ENCODE measurements at places on chromosomes 7 and 10.
A peak's percentile ranks its signal among the peaks of the same experiment; 100 is the strongest.

DNA sequence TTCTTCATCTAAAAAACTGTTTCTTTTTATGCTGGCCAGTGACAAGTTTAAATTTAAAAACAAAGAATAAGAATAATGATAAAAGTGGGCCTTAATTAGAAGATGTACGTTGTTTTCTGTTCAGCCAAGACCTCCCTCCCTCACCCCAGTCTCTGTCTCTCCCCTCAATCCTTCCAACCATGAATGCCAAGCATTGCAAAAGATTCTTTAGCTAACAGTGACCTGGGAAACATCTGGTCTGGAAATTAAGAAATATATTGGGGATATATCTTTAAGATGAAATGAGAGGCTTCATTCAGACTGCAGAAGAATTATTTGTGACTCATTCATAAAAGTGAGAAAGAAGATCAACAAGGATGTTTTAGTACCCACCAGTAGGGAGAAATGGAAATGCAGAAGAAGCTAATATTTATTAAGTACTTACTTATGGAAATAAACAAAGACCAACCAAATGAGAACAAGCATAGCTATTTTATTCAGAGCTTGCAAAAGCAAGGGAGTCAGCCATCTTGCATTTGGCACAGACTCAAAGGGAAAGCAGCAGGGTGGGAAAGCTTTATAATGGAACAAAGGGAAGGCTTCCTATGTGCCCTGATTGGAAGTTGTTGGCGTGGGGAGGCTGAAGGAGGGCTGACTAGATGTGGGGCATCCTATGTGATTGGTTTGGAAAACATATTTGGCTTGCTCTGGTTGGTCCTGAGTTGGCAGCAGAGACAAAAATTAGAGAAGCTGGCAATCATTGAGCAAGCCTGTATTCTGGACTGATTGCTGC, 595.4 kb upstream of the GHITM start:
- no peak for DNase-seq

DNA sequence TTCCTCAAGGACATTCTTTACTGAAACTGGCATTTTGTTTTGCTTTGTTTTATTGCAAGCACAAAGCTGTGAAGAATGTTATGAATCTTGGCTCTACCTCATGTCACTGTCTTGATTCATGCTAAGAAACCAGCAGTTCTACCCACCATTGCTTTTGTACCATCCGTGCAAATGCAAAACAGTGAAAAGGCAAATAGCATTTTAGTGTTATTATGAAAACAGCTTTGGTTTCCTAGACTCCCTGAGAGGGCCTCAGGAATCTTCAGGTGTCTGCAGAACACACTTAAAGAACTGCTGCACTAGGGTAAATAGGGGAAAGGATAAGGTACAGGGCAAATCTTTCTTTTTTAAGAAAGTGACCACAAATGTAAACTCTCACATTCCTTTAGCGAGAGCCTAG, 318.9 kb downstream of the AHR start:
- DNase-seq, result no peak

GRCh38 chr10:125035136-125035535, 93.2 kb downstream of the ZRANB1 start:
- DNase-seq, result no peak

- no peak for DNase-seq
Measured at GRCh38 chr7:55288070-55288824, 76.9 kb upstream of the LANCL2 start.

- no peak for DNase-seq
Measured at GRCh38 chr10:18501629-18502028, 149.8 kb downstream of the NSUN6 start.

DNA sequence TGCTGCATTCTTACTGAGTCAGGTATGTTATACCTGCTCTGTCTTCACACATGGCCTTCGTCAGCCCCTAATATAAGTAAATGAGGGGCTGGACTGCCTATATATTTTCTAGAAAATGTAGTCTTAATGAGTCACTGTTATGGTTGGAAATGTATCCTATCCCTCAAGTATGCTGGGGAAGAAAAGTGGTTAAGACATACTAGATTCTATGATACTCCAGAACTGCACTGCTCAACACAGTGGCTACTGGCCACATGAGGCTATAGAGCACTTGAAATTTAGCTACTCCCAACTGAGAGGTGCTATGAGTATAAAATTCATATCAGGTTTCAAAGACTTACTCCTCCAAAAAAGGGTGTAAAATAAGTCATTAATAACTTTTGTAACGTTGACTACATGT, 104.3 kb upstream of the STEAP1B start:
- no peak for DNase-seq

DNA sequence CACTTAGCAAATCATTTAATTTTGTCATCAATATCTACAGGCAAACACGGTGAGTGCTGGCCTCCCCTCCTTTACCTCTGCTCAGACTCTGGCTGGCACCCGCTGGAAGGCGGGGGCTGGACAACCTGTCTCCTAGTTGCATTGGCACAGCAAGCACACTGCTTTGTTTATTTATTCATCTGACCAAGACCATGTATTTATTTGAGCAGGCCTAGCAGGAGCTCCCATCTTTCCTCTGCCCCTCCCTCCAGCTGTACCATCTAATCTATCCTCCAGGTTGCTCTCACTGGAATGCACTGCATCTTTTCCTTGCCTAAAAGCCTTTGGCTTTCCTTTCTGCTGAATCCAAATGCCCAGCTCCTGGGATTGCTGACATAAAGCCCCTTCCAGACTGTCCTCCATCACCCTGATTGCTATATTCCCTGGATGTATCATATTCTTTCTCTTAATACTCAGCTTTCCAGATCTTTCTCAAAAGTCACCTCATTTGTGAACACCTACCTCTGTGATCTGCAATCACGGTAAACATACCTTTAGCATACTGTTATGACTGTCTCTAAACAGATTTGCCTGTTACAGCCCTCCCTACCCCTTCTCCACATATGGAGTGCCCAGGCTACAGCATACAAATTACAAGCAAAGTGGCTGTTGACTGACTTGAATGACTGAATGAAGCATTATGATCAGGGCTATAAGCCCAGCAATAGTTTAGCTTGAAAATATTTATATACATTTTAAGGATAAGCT, 9.6 kb downstream of the ELMO1 start:
- DNase-seq, result no peak

DNA sequence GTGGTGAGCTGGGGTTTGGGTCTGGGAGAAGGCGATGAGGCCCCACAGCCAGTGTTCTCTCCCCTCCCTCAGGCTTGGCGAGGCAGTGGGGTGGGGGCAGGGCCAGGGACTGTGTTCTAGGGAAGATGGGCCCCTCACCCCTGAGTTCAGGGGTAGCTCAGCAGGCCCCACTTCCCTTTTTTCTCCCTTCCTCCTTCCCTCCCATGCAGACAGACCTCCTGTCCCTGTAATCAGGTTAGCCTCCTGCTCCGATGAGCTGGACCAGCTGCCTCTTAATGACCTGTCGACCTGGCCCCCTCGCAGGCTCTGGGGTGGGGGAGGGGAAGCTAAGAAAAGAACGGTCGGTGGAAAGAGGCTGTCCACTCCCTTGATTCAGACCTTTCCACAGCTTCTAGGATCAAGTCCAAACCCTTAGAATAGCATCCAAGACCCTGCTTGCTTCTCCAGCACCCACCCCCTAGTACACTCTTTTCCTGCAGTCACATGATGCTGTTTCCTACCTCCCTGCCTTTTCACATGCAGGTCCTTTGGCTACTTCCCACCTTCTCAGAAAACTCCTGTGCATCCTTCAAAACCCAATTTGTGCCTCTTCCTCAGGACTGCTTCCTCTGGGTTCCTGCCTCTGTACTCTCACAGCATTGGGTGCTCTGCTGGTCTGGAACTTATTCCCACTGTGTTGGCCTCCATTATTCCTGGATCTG, 64.1 kb downstream of the ZMIZ1 start:
- no peak for DNase-seq

DNA sequence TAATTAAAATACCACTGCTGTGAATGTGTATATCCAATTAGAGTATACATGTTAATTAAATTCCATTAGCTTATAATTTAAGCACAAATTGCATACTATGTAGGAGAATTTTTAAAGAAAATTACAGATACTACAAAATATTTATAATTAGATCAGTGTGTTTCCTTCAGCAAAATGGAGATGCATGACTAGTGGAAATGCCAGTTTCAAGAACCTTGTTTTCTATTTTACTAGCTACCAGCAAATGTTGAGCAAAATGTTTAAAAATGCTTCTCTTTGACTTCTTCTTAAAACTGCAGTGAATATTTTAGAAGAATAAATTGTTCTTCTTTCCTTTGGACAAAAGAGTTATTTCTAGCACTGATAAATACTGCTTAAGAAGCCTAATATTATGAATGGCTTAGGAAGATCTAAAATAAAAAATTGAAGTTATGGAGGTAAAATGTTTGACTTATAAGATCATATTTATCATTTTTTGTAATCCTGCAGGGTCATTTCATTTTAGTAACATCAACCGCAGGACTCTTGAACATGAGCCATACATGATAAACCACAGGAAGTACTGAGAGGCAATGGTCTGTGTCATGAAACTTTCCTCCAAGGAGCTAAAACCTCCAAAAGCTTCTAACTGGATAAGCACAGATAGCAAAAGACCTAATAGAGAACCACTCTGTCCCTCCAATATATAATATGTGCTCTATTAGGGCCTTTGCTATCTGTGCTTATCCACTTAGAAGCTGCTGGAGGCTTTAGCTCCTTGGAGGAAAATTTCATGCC, 1066.0 kb upstream of the CELF2 start:
- no peak for DNase-seq

DNA sequence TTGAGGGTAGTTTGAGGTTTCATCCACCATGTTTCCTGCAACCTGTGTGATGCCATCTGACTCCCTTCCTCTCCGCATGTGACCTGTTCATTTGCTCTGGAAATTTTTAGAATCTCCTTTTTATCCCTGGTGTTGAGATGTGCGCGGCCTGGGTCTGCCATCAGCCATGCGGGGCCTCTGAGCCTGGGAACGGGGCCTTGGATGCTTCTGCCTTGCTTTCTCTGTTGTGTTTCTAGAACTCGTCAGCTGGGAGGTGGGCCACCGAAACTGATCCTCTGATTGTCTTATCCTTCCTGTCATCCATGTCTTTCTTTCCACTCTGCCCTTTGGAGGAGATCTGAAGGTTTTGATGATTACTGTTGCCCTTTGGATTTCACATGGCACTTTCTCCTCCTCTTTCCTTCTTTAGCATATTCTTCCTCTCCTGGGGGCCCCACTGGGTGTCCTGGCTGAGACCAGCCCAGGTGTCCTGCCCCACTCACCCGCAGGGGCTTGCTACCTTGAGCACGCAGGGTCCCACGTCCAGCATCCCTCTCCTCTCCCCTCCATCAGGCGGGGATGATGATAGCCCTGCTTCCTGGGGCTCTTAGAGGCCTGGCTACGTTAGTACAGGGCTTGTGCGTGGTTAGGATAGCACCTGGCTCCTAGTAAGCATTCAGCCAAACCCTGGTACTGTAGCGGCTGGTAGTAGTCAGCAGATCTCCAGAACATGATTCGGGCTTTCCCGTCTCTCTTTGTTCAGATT, 29.9 kb downstream of the PPP2R2D start:
- DNase-seq, result no peak

DNA sequence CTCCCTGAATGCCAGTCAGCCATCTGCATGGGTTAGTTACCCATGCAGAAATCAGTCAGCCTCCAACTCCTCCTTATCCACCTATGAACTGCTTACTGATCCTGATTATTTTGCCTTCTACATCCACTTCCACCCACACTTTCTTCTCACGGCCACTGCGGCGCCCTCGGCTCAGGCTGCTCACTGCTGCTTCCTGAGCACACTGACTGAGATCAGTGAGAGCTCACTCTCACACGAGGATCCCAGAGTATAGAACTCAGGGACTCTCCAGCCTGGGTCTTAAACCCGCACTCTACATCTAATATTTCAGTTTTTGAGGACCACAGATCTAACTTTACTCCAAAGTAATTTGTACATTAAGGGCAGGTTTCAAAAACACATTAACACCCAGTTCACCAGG, 64.4 kb downstream of the GRB10 start:
- no peak for DNase-seq

DNA sequence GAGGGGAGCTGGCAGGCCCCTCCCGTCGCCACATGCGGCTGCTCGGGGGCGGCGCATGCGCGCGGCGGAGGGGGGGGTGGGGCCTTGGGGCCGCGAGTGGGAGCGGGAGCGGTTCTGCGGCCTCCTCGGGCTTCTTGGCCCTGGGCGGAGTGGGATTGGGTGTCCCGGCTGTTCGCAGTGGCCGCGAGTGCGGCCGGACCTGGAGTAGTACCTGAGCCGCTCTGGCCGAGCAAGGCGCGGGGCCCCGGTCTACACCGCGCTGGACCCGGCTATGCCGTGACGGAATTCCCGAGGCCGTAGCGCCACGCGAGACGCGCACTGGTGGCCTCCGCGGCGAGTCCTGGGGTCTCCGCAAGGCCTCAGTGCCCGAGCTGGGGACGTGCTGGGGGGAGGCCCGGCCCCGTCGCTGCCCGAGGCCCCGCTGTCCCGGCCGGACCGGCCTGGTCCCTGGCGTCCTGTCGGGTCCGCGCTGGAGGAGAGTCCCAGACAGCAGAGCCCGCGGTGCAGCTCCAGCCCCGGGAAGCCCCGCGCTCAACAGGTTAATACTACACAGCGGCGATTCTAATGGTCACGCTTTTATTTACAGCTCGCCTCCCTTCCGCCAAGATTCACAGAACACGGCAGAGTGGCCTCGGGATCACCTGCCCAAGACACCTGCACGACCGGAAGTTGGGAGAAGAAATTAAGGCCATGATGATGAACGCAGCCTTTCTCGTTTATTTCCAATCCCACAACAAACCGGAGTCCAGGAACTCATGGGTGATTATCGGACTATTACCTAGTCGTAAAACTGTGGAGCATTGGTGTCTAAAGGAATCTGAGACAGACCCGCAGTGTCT, 671 bp upstream of the PAXIP1 start:
- peak; percentile 83 for DNase-seq

- DNase-seq, result no peak
Measured at GRCh38 chr7:77329466-77330168, 86.5 kb downstream of the GSAP start.

GRCh38 chr7:4189131-4189570, 492.9 kb upstream of the FOXK1 start:
- DNase-seq, result no peak

GRCh38 chr10:106734220-106734619, 430.3 kb downstream of the SORCS1 start:
- DNase-seq, result no peak

- DNase-seq, result no peak
Measured at GRCh38 chr7:4904346-4904745, 20.8 kb upstream of the RADIL start.

DNA sequence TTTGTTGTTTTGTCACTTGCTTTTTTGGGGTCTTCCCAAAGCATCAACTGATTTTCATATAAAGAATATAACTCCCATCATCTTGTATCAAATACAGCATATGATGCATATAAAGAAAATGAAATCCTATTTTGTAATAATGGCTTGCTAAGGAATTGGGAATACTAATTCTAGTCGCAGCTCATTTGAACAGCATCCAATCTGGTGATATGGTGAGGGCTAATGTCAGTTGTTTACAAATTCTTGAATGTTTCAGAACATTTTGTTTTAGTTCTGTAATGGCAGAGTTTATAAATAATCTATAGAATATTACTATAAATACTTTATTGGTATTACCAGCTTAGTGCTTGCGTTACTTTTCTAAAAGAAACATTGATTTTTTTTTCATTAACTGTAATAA, 8.9 kb downstream of the PALS2 start:
- DNase-seq, result no peak
